ENCODE measurements at places on chromosomes 13 and 19. TPM values are rescaled to one million over a fixed set of nuclear protein-coding genes. Genes with fewer than 3 reads are reported as not detected.

IFNL1 gene
- not detected for total RNA-seq

PALM gene
- 198 TPM for total RNA-seq

ANGPTL4 gene
- 4.4 TPM for total RNA-seq

F7 gene
- total RNA-seq, result under 0.01 TPM

ARHGEF1 gene
- total RNA-seq, result 57.6 TPM

IZUMO1 gene
- not detected for total RNA-seq

ZNF260 gene
- 9.0 TPM for total RNA-seq

CYP4F2 gene
- not detected for total RNA-seq

DNA sequence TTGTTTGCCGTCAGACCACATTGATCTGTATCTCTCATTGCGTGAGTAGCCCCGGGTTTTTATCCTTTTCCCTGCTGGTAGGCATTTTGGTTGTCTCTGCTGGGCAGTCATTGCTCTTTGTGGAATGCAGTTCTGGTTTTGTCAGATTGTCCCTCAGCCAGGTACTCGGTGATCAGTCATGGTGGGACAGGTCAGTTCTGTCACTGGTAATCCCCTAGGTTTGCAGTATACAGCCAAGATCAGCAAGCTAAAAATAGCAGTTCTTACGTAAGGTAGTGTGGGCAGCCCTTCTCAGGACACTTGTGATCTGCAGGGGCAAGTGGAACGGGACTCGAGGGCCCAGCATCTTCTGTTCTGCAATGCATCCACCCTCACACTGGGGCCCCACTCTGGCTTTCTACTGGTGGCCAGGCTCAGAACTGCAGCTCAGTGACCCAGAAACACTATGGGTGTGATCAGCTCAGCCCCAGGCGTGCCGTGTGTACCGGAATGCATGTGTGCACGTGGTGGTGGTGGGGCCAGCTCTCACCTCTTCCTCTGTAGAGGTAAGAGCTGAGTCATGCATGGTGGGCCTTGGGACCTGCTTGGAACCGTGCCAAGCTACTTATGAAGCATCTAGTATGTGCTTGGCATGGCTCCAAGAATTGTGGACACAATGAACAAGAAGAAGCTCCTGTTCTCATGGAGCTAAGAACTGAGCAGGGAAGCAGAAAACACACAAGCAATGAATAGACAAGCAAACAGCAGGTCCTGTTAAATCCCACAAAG is 6.3 kb downstream of the PLEKHF1 start:
- peak; percentile 65 for DNase-seq

DNA sequence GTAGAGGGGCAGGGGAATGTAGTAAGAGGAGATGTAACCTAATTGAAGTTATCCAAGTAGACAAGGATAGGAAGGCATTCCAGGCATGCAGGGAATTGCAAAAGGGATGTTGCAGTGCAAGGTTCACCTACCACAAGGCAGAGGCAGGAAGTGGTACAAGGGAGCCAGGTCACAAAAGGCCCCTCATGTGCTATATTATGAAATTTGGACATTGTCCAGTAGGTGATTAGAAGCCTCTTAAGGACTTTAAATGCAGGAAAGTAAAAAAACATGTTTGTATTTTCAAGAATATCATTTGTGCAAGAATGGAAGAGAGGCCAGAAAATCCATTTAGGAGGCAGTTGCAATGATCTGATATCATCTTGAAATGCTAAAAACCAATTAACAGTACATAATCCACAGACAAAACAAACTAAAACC is 111.4 kb downstream of the FRY start:
- DNase-seq, result peak; percentile 52

DNA sequence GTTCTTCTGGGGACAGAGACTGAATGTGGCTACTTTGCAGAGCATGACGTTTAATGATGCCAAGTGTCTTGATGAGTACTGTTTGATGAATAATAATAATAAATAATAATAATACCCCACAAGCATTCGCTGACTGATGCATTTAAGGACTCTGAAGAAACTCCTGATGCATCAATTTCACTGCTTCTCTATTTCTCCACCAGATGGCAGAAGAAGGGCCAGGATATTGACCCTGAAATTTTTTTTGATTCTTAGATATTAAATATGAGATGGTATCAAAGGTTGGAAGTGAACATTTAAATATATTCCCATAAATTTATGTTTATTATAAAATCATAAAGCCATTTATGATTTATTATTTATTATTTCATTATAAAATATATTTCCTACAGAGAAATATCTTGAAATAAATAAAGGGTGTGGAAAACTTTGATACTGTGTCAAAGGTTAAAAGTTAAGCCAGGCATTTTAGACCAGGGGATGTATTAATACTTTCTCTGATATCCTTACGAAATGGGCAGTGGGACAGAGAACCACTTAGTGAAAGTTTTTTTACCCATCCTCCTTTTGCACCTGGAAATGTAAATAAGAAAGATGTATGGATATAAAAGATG is 170.9 kb downstream of the LACC1 start:
- peak; percentile 68 for DNase-seq

DNA sequence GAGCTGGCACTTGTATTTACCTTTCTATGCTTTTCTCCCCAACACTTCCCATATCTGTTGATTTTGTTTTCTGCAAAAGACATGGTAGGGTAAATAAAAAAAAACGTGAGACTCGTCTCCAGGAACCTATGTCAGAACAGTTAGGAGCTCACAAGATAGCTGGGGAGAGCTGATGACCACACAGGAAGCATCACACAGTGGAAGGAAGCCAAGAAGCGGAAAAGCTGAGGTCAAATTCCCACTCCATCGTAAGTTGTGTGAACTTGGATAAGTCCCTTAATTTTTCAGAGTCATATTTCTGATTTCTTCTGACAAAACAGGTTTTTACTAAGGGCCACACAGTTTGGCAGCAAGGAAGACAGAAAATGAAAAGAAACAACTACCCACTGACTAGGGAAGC is 199.6 kb downstream of the KLF5 start:
- DNase-seq, result no peak

DNA sequence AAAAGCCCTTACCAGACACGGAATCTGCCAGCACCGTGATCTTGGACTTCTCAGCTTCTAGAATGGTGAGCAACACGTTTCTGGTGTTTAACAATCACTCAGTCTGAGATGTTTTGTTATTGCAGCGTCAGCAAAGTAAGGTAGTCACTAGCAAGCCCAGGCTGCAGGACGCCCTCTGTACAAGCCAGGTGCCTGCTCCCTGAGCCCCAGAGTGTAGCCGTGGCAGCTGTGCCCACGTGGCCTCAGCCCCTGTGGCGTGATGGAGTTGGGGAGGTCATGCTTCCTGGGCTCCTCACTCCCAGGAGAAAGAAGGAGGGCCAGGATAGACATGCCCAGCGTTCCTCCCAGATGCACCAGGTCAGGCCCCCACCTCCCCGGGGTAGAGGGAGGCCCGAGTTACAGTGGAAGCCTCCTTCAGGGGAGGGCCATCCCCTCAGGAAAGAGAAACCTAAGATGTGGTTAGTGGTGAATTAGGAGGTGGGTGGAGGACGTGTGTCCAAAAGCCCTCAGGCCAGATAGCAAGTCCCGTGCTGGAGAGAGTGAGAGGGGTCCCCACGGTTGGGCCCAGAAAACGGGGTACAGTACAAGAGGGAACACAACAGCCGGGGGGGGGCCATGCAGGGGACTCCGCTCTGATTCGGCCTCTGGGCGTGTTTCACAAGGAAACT is 169.6 kb upstream of the SOX1 start:
- no peak for DNase-seq

GRCh38 chr13:92136449-92137155 is 738.2 kb downstream of the GPC5 start:
- DNase-seq, result no peak

DNA sequence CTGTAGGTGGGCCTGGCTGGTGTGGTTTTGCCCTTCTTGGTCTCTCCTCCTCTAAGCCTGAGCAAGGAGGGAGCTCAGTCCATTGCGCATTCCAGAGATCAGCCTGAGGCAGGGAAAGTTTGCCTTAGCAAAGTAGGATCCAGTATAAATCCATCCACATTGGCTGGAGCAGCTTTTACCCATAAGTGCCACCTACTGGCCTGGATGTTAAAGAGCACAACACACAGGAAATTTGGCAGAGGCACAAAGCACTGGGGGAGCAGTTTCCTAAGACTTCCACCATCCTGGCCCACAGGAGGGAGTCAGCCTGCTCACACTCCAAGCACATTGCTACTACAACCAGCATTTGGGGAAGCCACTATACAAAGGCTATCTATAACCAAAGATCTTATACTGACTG is 1124.2 kb downstream of the SLITRK1 start:
- DNase-seq, result peak; percentile 36

DNA sequence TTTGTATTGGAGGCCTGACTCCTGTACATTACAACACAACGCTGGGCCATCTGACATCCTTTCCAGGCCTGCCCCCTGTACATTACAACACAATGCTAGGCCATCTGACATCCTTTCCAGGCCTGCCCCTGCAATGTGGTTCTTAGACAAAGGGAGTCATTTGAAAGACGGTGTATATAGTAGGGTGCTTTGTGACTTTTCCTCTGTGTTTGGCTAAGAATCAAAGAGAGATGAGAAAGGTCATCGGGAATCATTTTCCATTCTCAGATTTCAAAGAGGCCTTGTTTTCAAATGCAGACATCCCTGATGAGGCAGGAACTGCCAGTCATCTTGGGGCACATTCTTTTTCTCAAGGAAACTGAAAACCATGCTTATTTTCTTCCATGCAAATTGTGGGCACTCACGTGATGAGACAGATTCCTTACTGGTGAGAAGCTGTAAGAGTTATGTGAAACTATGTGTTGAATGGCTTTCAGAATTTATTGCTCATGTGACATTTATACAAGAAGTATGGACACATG is 551.6 kb downstream of the MYO16 start:
- peak; percentile 47 for DNase-seq

DNA sequence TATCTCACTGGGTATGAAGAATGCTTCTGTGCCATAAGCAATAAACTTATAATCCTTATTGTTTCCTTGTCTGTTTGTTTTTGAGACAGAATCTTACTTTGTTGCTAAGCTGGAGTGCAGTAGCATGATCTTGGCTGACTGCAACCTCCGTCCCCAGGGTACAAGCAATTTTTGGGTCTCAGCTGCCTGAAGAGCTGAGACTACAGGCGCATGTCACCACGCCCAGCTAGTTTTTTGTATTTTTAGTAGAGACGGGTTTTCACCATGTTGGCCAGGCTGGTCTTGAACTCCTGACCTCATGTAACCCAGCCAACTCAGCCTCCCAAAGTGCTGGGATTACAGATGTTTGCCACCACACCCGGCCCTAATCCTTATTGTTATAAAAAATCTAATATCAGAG is 112.5 kb downstream of the MYO16 start:
- no peak for DNase-seq
